ENCODE measurements at places on chromosomes 6 and 20.

DNA sequence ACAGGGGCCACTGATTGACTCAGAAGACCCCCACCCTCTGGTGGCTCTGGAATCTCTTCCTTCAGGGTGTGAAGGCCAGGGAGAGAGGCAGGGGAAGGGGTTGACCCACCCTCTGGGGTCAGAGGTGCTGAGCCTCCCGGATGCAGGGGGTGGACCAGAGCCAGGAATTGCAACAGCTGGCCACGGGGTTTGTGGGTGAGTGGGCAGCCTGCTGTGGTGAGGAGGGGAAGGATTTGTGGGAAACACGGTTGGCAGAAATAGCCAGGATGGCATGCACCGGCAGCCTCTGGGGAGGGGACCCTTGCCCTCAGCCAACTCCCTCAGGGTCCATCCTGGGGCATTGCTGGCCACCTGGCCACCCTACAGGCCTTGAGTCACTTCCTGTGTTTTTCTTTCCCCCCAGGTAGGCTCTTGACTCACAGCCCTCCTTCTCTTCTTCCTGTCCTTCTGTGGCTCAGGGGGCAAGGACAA is 92.8 kb downstream of the MRPL14 start:
- DNase-seq, result no peak

GRCh38 chr6:15386756-15387112 is 140.9 kb downstream of the JARID2 start:
- DNase-seq, result no peak

DNA sequence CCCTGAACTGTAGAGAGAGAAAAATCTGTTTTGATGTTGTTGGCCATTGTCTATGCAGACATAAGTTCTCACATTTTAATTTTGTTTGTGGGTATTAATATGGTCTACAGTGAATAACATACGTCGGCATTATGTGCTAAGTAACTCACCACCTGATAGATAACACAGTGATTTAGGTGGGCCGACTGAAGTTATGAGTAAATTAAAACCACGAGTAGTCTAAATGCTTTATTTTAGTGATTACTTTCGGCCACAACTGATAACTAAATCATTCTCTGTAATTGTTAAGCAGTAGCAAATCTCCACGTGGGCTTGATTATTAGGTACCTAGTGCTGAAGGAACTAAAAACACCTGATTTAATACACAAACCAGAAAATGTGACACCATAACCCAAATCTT is 1.1 kb downstream of the DOP1A start:
- no peak for DNase-seq

- no peak for DNase-seq
Observed at GRCh38 chr6:170003451-170004160, 252.2 kb downstream of the ERMARD start.

GRCh38 chr6:53432318-53433161 is 83.8 kb upstream of the ELOVL5 start:
- no peak for DNase-seq

DNA sequence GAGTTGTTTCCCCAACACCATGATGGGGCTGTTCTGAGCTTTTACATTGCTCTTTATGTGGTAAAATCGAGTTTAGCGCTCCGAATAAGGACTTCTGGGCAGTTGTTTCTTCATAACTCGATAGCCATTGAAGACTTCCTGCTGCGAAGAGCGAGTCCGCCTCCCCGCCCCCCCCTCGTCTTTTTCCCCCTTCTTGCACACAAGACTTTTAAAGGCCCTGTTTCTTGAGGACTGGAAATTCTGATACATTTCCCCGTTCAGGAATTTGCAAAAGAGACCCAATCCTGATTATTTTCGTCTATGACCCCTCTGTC is 1.5 kb upstream of the CITED2 start:
- no peak for DNase-seq

GRCh38 chr6:15518878-15519277 is 143.9 kb downstream of the DTNBP1 start:
- DNase-seq, result no peak

GRCh38 chr6:73712535-73713173 is 16.7 kb downstream of the CD109 start:
- DNase-seq, result no peak

DNA sequence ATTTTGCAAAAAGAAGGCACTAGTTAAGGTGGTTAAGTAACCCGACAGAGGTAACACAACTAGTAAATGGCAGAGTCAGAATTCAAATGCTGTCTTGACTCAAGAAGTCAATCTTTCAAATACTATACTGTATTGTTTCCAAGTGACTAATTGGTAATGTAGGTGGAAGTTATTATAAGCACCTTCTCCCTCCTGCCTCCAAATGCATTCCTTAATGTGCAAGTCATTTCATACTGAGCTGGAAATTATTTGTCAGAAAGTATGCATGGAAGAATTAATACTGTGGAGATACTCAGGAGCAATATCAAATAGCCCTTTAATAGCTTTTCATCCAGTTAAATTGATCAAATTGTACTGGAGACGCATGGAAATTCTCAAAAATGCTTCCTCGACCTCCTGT is 579.1 kb downstream of the DOK5 start:
- DNase-seq, result no peak

GRCh38 chr6:163148451-163149278 is 265.9 kb upstream of the QKI start:
- no peak for DNase-seq

DNA sequence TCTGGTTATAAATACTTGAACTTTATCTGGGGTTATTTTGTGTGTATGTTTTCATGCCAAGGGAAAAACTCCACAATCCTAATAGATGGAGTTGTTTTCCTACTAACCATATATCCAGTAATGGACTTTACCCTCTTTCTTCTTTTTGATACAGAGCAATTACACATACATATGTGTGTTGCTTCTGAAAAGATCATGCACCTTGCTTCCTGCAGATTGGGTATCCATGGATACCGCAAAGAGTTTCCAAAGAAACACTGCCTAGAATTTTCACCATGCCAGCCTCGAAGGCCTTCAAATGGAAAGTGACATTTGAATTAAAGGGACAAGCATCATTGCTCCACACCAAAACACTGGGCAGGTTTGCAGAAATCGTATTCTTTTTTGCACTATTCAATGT is 26.8 kb downstream of the HDDC2 start:
- no peak for DNase-seq

DNA sequence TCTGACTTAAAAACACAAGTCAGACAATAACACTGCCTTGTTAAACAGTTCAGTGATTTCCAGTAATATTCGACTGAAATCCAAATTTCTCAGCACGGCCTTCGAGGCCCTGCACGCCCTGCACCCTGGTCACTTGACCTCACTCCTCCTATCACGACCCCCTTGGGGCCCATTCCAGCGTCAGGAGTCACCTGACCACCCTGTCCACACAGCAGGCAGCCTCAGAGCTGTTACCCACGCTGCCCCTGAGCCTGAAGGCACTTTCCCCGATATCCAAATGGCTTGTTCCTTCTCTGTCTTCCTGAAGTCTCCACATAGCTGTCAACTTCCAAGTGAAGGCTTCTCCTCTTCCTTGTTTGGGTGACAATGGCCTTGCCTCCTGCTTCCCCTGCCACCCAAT is 33.1 kb upstream of the SMOC2 start:
- DNase-seq, result no peak

GRCh38 chr6:57302477-57302876 is 15.0 kb upstream of the PRIM2 start:
- no peak for DNase-seq

DNA sequence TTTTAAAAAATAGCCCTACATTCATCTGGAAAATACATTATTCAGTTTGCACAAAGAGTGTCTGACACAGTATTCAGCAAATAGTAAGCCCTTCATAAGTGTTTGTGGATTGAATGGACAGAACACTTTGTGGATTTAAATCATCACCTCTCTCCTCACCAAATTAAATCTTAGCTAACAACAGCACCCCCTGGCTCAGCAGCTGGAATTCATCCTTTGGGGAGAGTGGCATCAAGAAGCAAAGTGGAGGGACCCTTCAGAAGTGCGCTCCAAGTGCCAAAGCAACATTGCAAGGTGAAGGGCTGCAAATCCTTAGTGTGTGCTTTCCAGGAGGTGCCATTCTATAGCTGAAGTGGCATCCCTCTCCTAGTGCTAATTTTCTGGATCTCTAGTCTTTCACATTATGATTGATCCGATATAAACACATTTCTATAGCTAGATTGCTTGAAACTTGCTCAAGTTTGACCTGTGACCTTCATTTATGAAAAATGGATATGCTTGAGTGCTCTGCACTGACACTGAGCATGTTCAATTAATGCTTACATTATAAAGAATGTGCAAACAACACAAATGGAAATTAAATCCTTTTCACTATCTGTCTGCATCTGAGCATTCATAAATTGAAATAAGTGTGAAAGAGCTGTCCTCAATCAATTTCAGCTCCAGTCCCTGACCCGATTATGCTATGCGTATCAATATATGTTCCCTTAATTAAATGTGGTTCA is 891.7 kb downstream of the C6orf118 start:
- DNase-seq, result no peak

- no peak for DNase-seq
Observed at GRCh38 chr6:24357336-24358218, at the start of gene DCDC2. DCDC2 (minus strand) TSS chr6:24358059; CDS start chr6:24357750, 309 bp downstream.

DNA sequence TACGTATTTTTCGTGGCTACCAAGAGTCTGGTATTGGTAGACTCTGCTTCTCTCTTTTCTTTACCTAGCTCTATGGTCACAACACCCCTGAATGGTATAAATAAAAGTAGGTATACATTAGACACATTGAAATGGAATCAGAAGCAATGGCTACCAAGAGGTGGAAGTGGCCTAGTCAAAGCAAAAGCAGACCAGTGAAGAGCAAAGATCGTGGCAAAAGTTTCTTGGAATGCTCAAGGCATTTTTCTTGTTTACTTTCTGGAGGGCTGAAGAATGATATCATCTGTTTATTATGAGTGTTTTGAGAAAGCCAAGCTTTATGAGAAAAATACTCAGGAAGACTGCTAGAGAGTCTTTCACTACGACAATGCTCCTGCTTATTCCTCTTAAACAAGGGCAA is 28.6 kb upstream of the MOCS1 start:
- DNase-seq, result no peak

GRCh38 chr6:18997375-18997826 is 610.3 kb downstream of the RNF144B start:
- no peak for DNase-seq

DNA sequence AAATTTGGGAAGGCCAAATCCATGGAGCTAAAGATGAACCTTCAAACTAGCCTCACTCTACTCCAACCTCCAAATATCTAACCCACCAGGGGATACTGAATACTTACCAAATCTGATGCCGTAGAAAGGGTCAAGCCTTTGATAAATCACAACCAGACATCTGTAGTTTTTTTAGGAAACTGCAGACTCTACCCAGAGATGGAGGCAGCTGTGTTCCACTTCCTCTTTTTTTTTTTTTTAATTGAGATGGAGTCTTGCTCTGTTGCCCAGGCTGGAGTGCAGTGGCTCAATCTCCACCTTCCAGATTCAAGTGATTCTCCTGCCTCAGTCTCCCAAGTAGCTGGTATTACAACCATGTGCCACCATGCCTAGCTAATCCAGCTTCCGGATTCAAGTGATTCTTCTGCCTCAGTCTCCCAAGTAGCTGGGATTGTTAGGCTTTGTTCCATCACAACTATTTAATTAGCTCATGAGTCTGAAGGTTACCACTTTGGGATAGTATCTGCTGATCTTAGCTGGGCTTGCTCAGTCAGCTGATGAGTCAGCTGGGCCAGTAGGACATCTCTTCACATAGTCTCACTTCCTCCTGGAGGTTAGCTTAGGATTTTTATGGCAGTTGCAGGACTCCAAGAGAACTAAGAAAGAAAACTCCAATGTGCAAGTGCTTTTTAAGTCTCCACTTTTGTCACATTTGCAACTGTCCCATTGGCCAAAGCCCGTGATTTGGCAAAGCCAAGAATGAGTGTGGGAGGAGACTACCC is 13.3 kb downstream of the FRK start:
- DNase-seq, result no peak

GRCh38 chr20:5919626-5920544 is 30.4 kb downstream of the TRMT6 start:
- no peak for DNase-seq

DNA sequence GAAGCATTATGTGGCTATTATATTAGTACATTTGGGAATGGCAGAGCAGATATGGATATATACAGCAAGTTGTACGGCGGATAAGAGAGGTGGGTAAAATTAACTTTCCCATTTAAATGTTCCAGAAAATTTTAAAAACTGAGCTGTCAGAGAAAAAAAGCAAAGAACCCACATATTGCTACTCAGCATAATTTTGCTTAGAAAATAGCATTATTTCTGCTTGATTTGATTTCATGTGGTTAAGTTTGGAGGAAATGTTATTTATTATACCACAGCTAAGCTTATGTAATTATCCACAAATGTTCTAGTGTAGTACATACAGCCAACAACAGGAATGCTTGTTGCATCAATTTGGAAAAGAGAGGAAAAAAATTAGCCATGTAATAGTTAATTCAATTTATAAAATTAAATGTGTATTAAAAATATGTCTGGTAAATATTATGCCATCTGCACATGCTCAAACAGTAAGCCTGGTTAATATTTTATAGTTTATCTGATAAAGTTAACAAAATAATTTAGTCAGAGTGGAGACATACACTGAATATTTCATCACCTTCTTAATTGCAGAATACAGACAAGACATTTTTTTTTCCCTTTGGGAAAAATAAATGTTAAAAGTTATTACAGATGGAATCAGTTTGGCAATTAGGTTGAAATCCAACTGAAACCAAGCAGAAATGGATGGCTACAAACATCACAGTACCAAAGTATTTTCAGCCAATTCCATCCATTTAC is 172.1 kb upstream of the ID4 start:
- no peak for DNase-seq

GRCh38 chr6:90463359-90463758 is 123.5 kb downstream of the MAP3K7 start:
- no peak for DNase-seq

DNA sequence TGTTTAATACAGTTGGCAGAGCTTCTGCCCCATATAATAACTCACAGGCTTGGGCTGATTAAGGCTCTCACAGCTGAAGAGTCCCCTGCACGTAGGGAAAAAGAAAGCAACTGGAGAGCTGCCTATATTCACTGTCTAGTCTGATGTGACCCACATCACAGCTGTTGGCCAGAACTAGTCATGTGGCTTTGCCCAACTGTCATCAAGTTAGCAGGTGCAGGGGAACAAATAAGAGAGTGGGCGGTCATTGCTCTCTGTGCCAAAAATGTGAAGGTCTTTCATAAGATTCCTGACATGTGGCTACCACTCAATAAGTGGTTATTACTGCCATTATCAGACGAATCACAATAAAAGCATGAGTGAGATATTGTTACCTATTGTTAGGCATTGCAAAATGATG is 665.2 kb downstream of the DOK5 start:
- DNase-seq, result no peak

- no peak for DNase-seq
Observed at GRCh38 chr6:122758927-122759334, 20.6 kb upstream of the FABP7 start.

DNA sequence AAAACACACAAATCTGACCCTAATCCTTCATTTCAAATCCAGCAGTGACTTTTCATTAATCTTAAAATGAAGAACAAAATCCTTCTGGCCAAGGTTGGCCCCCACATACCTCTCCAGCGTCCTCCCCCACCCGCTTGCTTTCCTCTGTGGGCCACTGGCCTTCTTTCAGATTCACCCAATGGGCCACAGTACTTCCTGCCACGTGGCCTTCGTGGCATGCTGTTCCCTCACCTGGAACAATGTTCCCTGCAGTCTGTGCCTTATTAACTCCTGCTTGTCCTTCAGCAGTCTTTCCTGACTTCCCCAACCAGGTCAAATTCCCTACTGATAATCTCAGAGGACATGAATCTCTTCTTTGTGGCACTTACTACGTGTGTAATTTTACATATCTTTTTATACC is 5.3 kb upstream of the GTF2H4 start:
- no peak for DNase-seq

GRCh38 chr20:23145281-23145700 is 59.2 kb upstream of the CD93 start:
- no peak for DNase-seq

GRCh38 chr6:99780556-99780885 is 173.9 kb downstream of the PRDM13 start:
- DNase-seq, result no peak

Measured in stimulated activated CD8-positive, alpha-beta memory T cell treated with anti-CD3 and anti-CD28 coated beads, Interleukin-2, amount 100 ng/mL, for 1 hour (primary cell).